Putamen (tissue), 1 donor: ENCODE measurements at places on chromosomes 4 and X.

- no peak for DNase-seq
Observed at GRCh38 chr4:4862665-4863482, 3.4 kb downstream of the MSX1 start.

- no peak for DNase-seq
Observed at GRCh38 chrX:56226980-56227379, 5.2 kb upstream of the KLF8 start.

DNA sequence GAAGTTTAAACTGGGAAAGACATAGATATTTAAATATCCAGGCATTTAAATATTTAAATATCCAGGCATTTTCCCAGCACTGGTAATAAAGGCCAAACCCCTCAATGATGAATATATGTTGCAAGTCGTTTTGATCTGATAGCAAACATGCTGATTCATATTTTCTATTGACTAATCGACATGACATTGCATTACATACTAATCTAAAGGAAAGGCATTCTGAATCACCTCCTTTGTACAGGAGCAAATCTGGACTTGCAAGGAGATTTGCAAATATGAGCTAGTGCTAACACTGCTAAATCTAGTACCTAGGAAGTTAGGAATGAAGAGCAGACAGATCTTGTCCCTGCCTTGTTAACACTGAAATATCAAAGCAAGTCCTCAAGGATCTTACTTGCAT, 207.3 kb downstream of the SLC7A11 start:
- no peak for DNase-seq

GRCh38 chr4:98568941-98569663, 89.3 kb downstream of the TSPAN5 start:
- no peak for DNase-seq

DNA sequence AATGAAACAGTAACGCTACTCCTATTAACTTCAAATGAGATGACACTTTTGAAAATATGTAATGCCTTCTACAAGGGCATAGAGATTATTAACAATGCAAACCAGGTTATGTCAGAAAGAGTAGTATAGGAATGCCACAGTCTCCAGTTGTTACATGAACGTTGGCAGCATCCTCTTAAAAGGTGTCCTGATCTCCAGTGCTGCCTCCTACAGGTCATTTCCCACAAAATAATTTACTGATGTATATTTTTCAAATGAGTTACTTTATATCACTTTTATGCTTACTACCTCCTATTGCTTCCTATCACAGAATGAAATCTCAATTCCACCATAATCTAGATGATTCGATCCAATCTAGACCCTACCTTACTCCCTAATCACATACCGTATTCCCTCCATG, 195.2 kb upstream of the EPHA5 start:
- no peak for DNase-seq

- no peak for DNase-seq
Observed at GRCh38 chrX:54180403-54180802, 2.7 kb downstream of the FAM120C start.

DNA sequence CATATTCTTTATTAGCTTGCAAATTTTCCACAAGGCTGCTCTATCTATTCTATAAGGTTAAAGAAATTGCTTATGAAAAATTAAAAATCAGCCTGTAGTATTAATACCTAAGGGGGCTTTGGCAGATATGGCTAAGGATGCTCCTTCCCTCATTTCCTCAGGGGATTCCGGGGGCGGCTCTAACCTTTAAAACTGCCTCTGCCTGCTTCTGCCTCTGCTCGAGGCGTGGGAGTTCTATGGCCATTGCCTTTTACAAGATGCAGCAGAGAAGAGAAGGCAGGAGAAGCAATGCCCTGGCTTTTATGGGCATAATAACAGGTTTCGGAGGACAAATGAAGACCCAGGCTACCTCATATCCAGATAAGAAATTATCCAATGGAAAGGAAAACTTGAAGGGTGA, 8.6 kb upstream of the CDKN2AIP start:
- no peak for DNase-seq
